Effector memory CD8-positive, alpha-beta T cell (primary cell): ENCODE measurements at places on chromosomes 1 and 21.
A peak's percentile ranks its signal among the peaks of the same experiment; 100 is the strongest.

DNA sequence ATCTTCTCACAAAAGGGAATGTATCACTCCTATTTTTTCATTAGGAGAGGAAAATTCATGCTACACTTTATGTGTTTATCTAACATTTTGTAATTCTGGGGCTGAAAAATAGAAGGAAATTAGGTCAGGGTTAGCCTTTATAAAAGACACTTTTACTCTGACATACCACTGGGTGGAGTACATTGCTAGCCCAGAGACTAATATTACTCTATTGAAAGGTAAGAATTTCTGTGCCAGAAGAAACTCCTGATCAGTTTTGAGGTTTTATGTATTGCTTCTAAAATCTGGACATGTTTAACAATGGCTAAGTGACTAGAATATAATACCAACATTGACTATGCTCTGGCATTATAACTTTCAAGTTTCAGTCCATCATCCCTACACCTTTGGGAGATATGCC, 724.6 kb downstream of the USP25 start:
- no peak for DNase-seq

DNA sequence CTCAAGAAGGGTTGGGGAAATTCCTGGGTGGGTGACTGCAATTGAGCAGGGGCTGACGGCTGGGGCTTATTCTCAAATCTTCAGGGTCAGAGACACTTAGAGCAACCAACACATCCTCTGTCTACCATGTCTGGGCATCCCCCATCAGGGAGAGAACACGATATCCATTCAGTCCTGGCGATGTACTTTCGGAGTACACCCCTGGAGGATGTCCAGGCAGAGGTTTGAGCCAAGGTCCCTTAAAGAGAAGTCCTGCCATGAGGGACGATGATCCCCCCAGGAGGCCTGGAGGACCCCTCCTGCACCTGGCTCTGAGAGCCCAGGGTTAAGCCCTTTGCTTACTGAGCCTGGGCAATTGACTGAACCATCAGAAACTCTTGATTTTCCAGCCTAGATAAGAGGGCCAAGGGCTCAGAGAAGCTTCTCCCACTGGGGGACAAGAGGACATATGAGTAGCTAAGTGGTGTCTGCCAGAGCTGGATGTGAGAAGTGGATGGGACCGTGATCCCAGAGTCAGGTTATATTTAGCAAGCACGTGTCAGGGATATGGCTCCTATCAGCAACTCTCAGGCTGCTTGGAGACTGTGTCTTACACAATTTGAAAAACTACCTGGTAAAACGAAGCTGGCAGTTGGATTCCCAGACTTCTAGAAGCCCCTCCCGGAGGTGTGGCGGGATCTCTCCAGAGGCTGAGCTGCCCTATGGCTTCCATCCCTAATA, 253.3 kb upstream of the VAMP3 start:
- no peak for DNase-seq

GRCh38 chr21:29145354-29145782, 14.9 kb downstream of the MAP3K7CL start:
- no peak for DNase-seq

GRCh38 chr1:197770243-197770642, 5.0 kb downstream of the DENND1B start:
- no peak for DNase-seq

DNA sequence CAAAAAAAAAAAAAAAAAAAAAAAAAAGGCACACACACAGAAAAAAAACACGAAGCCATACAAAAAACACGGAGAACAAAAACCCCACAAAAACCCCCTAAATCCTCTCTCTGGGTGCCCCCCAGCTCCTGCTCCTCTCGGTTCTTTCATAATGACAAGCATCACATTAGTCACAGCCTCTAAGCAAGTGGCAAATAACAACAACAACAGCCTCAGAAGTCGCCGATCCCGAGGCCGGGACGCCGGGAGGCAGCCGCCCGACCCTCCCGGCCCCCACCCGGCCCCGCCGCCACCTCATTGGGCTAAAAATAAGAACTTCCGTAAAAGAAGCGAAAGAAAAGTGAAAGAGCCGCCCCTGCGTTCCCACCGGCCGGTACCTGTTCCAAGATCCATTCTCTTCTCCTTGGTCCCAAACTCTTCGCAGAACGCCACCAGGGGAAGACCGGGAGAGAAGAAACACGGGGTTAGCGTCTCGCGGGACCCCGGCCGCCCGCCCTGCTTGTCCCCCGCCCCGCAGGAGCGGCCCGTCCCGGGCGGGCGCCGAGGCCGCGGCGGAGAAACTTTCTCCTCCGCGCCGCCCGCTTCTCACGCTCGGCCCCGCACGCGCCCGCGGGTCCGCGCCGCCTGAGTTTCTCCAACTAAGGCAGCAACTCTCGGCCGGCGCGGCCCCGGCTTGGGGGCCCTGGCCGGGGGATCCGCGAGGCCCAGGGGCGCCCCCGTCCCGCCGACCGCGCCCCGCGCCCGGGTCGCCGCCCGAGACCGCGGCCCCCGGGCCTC, 102.8 kb downstream of the CASZ1 start:
- peak; percentile 30 for DNase-seq

DNA sequence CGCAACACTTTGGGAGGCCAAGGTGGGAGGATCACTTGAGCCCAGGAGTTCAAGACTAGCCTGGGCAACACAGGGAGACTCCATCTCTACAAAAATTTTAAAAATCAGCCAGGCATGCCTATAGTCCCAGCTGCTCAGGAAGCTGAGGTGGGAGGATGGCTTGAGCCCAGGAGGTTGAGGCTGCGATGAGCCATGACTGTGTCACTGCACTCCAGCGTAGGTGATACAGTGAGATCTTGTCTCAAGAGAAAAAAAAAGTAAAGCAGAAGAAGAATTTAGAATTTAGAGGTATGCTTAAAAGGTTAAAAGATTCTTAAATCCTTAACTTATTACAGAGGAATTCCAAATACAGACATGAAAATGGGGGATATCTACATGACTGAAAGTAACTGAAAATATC, 79.5 kb downstream of the SMYD3 start:
- DNase-seq = no peak

- DNase-seq = no peak
These were observed 80.3 kb downstream of the DIRAS3 start for GRCh38 chr1:67970088-67970487.

DNA sequence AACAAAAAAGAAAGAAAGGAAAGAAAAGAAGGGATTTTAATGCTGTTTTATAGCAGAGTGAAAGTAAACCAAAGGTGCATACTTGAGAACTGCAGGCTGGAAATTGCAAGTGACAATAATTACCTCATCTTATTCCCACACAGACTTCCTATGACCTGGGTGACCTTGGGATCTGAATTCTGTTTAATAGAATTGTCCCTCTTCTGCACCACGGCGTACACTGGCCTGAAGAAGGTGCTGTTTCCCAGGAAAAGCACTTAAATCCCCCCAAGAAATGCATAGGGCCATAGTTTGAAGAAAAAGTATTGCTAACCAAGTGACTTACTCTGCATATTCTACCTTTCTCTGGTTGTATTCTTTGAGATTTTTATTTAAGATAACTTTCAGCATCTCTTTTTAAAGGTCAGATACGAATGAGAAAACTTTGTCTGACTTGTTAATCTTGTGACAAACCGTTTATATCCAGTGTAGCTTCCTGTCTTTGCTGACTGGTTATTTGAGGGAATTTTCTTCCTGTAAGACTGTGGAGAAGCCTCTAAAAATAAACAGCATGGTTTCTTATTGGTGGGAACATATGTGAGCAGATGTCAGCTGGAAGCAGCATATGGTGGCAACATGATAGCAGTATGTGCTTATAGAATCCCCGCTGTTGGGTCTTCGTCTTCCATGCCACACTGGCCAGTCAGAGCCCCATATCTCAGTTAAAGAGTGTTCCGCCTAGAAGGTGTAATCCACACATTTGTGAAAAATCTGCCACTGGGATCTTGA, 16.3 kb downstream of the TGFB2 start:
- no peak for DNase-seq

GRCh38 chr1:30172299-30172694, 551.1 kb downstream of the MATN1 start:
- DNase-seq = no peak

DNA sequence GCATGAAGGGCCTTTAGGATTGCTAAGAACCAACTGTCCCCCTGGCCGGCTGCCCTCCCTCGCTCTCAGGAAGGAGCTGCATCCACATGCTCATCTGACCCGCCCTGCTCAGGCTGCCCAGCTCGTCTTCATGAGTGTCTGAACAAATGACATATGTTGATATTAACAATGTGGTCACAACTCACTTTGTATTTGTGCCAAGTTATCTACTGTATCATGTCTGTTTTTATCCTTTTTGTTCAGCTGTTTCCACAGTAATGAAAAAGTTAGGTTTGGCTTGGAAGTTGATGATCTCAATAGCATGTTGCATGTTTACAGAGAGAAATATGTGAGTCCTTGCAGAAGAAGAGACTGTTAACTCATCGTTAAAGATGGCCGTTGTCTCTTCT, 75.1 kb downstream of the PHTF1 start:
- DNase-seq = no peak

DNA sequence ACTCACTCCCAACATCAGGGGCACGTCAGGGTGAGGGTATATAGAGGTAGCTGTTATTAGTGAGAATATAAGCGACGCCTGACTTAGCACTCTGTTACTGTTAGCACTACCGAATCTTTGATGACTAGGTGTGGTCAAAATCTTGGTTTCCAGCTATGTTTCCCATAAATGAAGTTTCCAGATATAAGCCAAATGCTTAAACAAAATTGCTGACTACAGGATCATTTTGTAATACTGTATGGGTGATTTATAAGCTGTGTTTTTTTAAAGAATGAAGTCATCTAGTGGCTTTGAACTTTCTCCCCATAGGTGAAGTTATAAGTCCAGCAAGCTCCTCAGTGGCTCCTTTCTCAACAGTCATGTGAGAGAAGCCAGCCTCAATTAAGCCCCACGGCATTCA, 23.7 kb downstream of the KCNJ15 start:
- no peak for DNase-seq
